GM12878 (cell line): ENCODE measurements at places on chromosomes 12 and 14. TPM values are rescaled to one million over a fixed set of nuclear protein-coding genes. Genes with fewer than 3 reads are reported as not detected.

Gene GRIN2B
- total RNA-seq: 0.03 TPM in 1 of 2 replicates, not detected in the other

Gene MYO1H
- not detected in 2 replicates for total RNA-seq

DNA sequence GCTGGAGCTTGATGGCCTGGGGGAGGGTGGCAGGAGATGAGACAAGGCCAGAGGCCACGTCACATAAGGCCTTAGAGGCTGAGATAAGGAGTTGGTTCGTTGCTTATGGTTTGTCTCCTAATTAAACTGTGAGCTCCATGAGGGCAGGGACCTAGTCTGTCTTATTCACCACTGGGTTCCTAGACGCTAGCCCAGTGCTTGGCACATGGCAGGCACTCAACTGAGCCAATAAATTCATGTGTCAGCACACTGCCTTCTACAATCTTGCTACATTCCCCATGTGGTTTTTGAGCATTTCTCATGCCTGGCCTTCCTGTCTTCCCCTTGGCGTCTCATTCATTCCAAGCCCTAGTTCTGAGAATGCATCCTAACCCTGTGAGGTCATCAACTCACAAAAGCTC lies 92.5 kb upstream of the MED13L start:
- no peaks in the 10 kb centered on the region for H3K36me3 ChIP-seq
- no peaks in the 10 kb centered on the region for H3K27me3 ChIP-seq
- no peaks in the 10 kb centered on the region for H3K4me1 ChIP-seq
- no peak overlapping the region for H3K27ac ChIP-seq

GRCh38 chr14:77124345-77125280 lies 17.0 kb downstream of the ZDHHC22 start:
- H3K27ac ChIP-seq: peak overlapping the region; percentile 4; the same call in 1 of the 2 replicates
- peaks cover 6% of the 10 kb centered on the region; the same call in 1 of the 2 replicates for H3K27me3 ChIP-seq
- H3K4me3 ChIP-seq: peak overlapping the region; percentile 48; the same call in 1 of the 2 replicates
- no peak for DNase-seq
- H3K4me1 ChIP-seq: peaks cover 49% of the 10 kb centered on the region

DNA sequence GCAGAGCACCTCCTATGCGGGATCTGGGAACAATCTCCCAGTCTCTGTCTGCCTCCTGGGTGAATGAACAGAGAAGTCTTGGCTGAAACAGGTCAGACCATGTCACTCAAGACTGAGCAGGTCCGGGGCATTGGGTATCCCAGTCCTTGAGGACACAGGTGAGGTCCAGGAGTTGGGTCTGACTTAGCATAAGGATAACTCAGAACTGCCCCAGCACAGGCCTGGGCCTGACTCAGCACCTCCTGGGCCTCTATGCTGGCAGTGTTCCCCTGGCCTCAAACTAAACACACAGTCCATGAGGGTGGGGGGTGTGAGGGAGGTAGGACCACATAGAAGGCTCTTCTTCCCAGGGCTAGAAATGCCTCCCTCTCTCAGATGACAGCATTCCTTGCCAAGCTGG lies 1.5 kb upstream of the SDR9C7 start:
- no peak overlapping the region for H3K4me3 ChIP-seq
- no peaks in the 10 kb centered on the region; the same call in none of the 2 replicates for H3K27me3 ChIP-seq
- no peak overlapping the region for H3K27ac ChIP-seq
- DNase-seq: no peak
- H3K36me3 ChIP-seq: no peaks in the 10 kb centered on the region
